ENCODE measurements at places on chromosomes 6 and 20.

- no peak for DNase-seq
These were observed 1.7 kb downstream of the CNKSR3 start for GRCh38 chr6:154508573-154509375.

DNA sequence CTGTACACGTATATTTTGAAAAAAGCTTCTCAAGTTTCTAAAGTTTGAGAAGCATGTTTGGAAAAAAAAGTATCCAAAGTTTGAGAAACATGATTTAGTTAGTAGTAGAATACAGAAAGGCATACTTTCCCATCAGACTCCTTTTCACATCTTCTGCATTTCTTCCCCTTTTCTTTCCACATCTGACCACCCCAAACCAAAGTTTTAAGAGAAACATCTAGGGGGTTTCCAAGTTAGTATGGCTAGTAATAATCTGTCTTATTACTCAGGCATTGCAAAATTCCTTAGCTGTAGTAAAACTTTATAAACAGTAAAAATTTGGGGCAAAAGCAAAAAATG lies 63.0 kb upstream of the IL20RA start:
- no peak for DNase-seq

- no peak for DNase-seq
These were observed 1.4 kb downstream of the TFAP2D start for GRCh38 chr6:50714487-50715379.

GRCh38 chr6:156065849-156066248 lies 610.2 kb upstream of the NOX3 start:
- no peak for DNase-seq

DNA sequence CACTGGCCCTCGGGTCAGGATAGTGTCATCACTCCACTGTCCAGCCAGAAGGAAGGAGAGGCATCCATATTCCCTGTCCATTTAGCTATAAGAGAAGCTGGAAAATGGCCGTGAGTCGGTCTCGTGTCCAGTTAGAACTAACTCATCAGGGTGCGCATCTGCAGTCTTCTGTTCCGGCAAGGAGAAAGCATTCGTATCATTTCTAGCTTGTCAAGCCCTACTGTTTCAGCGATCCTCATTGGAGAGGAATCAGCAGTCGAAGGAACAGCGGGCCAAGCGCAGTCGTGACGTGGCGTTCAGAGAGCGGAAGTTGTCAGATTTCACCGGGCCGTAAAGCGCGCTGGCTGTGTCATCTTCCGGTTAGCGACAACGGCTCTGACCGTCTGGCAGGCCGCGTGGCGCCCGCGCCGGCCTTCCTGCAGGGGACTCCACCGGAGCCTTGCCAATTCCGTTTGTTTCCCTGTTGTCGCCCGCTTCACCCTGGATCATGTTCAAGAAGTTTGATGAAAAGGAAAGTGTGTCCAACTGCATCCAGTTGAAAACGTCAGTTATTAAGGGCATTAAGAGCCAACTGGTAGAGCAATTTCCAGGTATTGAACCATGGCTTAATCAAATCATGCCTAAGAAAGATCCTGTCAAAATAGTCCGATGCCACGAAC lies 32.9 kb downstream of the HM13 start:
- peak; percentile 85 for DNase-seq

- DNase-seq, result no peak
These were observed 6.6 kb upstream of the SLC16A10 start for GRCh38 chr6:111080698-111081097.

DNA sequence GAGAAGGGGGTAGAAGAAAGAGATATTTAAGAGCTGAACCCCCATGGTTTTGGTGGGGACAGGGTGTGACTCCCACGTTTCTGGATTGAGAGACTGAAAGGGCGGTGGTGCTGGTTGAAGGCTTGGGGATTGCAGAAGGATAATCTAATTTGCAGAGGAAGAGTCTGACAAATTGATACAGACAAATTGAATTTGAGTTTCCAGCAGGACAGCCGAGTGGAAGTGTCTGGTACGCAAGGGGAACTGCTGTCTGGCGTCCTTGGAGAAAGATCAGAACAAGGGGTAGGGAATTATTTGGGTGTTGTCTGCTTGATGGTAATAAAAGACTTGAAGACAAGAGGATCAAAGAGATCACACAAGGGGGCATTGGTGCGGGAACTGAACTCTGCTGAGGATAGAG lies 40.5 kb upstream of the MDGA1 start:
- no peak for DNase-seq

DNA sequence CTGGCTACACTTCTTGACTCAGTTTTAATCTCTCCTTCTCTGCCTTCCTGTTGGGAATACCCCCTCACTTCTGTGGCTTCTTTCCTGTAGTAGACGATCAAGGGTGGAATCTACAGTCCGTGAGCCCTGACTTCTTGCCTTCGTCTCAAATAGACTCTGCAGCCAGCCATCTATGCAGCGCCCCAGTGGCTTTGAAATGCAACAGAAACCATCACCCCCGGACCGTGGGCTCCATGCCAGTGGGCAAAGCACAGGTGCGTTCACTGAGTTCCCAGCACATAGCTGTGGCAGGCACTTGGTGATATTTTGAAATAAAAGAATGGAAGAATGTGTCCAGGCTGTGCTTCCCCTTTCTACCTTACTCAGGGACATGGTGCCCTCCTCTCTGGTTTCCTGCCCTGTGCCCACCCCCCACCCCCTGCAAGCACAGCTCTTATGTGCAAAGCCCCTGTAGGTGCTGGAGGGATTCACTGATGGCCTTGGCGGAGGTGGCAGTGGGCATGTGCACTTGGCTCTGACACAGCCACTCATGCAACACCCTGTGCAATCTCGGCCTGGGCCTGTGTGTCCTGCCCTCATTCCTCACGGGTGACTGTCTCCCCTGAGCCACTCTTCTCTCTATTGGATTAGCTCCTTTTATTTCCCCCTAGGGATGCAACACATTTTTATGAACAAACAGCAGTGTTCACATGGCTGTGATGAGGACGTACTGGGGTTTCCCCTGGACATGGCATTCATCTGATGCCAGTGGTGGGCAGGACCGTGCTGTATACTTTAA lies 5.5 kb upstream of the CDSN start:
- no peak for DNase-seq

DNA sequence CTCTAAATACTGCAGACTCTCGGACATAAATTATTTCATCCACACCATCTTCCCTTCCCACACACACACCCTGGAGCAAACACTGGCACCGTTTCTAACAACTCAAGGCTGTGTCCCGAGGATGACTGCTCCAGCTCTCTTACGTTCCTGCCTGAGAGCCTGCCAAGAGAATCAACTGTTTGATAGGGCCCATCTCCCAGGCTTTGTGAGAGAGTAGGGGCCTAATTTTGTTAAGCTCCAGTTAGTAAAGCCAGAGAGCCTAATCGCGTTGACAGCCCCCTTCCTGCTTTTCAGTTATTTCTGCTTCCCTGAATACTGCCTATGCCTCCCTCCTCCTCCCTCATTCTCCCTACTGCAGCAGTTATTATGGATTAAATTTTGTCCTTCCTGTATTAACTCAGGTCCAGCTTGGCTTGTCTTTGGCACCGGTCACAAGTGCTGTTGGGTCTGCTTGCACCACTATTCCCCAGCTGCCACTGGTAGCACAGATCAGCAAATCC lies 118.1 kb upstream of the TMEM181 start:
- peak; percentile 43 for DNase-seq

GRCh38 chr6:153957394-153957793 lies 81.6 kb upstream of the OPRM1 start:
- DNase-seq, result no peak

- no peak for DNase-seq
These were observed 80.8 kb downstream of the PLEKHG1 start for GRCh38 chr6:150680510-150680909.

DNA sequence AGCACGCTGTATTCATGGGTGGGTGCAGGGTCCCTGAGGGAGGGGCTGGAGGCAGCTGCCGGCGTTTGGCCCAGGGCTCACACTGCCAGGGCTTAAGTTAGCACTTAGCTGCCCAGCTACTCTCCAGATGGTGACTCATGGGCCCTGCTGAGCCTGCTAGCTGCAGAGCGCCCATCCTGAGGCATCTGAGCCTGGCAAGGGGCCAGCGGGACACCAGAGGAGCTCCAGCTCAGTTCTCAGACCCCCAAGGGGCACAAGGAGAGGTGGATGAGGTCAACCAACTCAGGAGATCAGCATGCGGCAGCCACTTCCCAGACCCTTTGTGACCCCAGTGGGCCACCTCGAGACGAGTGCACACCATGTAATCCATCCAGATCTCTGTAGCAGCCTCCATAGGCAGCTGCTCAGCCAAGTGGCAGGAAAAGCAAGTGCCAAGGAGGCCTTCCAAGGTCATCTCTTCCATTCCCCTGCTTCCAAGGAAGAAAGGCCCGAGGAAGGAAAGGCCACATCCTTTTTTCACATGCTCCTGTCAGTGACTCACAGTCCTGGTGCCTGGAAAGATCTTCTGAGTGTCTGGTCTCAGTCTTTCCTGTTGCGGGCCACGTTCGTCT lies 35.3 kb downstream of the FOXP4 start:
- DNase-seq, result no peak

DNA sequence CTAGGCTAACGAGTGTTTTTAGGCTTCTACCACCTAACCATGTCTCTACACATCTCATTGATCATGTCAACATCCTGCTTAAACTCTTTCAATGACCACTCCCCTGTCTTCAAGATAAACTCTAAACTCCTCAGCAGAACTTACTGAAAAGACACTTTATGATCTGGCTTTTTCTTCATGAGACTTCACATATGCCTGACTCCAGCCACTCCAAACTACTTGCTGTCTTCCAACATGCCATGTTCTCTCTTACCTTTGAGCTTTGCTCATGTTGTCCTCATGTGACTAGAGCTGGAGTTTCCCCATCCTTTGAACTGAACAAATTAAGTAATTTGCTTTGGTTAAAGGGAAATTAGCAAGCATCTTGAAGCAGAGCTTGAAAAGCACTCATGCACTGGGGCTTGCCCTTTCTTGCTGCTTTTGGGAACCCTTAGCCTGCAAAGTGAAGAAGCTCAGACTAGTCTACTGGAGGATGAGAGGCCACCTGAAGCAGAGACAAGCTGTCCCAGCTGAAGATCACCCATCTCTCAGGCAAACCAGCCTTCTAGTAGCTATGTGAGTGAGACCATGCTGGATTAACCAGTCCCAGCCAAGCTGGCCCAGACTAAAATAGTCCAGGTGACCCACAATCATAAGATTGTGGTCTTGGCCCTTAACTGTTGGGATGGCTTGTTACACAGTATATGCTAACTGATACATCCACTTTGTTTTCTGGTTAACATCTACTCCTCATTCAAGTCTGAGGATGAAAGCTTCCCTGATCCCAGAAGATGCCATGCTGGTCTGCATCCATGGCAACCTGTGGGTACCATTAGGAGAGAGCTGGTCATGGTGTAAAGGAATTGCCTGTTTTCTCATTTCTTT lies 235.8 kb downstream of the GMPR start:
- no peak for DNase-seq

All from NCI-H1092 treated with DMSO at 0.1 percent for 48 hours (cell line).